Camera-type eye (tissue), 1 donor: ENCODE measurements at places on chromosomes 1 and 21. TPM values are rescaled to one million over a fixed set of nuclear protein-coding genes. Genes with fewer than 3 reads are reported as not detected.

RHBDL2 gene
- 0.49 TPM for total RNA-seq

CAPN8 gene
- 0.82 TPM for total RNA-seq

SRSF11 gene
- 259 TPM for total RNA-seq

NKAIN1 gene
- total RNA-seq, result 12.1 TPM

LIPI gene
- total RNA-seq, result not detected

SLC44A5 gene
- 19.1 TPM for total RNA-seq

BTBD8 gene
- total RNA-seq, result 151 TPM

HSD3B2 gene
- not detected for total RNA-seq

AADACL4 gene
- not detected for total RNA-seq

TMPRSS3 gene
- total RNA-seq, result 4.4 TPM

ZFP69B gene
- 10.4 TPM for total RNA-seq

WDR64 gene
- 1.3 TPM for total RNA-seq

TCHHL1 gene
- total RNA-seq, result not detected

MYCL gene
- 11.5 TPM for total RNA-seq
